A549 treated with Hydrocortisone at 1 μM for 4 hours (cell line): ENCODE measurements at places on chromosomes 1 and 21. TPM values are rescaled to one million over a fixed set of nuclear protein-coding genes. Genes with fewer than 3 reads are reported as not detected.

The GNAT2 gene
- total RNA-seq = 0.09 to 0.10 TPM (median 0.10 TPM) in 3 of 5 replicates, not detected in the others

The LCE1C gene
- not detected in 5 replicates for total RNA-seq

The RNASEL gene
- 1.4 to 2.8 TPM (median 1.8 TPM) in 5 replicates for total RNA-seq

The NME7 gene
- total RNA-seq = 20.7 to 33.3 TPM (median 21.6 TPM) in 5 replicates

The ATP1A2 gene
- 0.06 to 0.20 TPM (median 0.09 TPM) in 5 replicates for total RNA-seq

The KDF1 gene
- 0.20 to 0.35 TPM (median 0.26 TPM) in 5 replicates for total RNA-seq

The SLC2A5 gene
- total RNA-seq = 0.29 to 0.71 TPM (median 0.38 TPM) in 5 replicates

The ANGPTL7 gene
- not detected in 5 replicates for total RNA-seq

The NTRK1 gene
- 0.09 to 0.25 TPM (median 0.18 TPM) in 5 replicates for total RNA-seq

The UBL4B gene
- total RNA-seq = not detected in 5 replicates

The IGSF9 gene
- 0.11 to 0.25 TPM (median 0.14 TPM) in 5 replicates for total RNA-seq

The SCMH1 gene
- 10.6 to 14.4 TPM (median 13.0 TPM) in 5 replicates for total RNA-seq

The HIVEP3 gene
- 2.6 to 3.3 TPM (median 3.2 TPM) in 5 replicates for total RNA-seq

The PHACTR4 gene
- total RNA-seq = 19.7 to 28.9 TPM (median 22.6 TPM) in 5 replicates

The ZBTB40 gene
- total RNA-seq = 4.7 to 5.7 TPM (median 4.8 TPM) in 5 replicates

The ITGB2 gene
- total RNA-seq = 0.46 to 0.90 TPM (median 0.77 TPM) in 5 replicates

The CASQ1 gene
- total RNA-seq = 0.08 TPM in 1 of 5 replicates, not detected in the others

The OLFM3 gene
- total RNA-seq = not detected in 5 replicates

The FNDC10 gene
- total RNA-seq = 5.5 to 8.9 TPM (median 7.8 TPM) in 5 replicates

The RGS18 gene
- not detected in 5 replicates for total RNA-seq

The S100A7A gene
- not detected in 5 replicates for total RNA-seq

The CFHR4 gene
- not detected in 5 replicates for total RNA-seq

The ERG gene
- total RNA-seq = 0.03 to 0.17 TPM in 2 of 5 replicates, not detected in the others

The ROR1 gene
- 7.6 to 11.4 TPM (median 8.4 TPM) in 5 replicates for total RNA-seq

The NSL1 gene
- total RNA-seq = 29.2 to 40.8 TPM (median 30.7 TPM) in 5 replicates

The TNFSF4 gene
- total RNA-seq = 0.03 to 0.09 TPM (median 0.08 TPM) in 5 replicates
